Stimulated activated CD8-positive, alpha-beta memory T cell treated with anti-CD3 and anti-CD28 coated beads, Interleukin-2, amount 100 ng/mL, for 48 hours (primary cell): ENCODE measurements at places on chromosomes 13 and 19.

GRCh38 chr19:39021063-39021462, 11.3 kb downstream of the FBXO27 start:
- no peak for DNase-seq

DNA sequence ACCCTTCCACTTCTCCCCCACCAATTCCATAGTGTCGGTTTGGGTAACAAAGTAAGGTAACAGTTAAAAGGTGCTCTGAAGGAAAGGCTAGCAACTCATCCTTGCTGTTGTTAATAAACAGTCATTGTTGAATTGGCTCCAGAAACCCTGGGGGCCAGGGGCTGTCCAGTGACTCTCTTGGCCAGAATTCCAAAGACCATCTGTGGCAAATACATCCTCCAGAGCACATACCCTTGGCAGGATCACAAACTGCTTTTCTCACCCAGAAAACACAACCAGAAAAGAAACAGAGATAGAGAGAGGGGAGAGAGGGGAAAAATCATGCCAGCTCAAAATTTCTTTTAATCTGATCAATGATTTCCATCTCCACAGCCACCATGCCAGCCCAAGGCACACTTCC, 22.1 kb downstream of the CACNA1A start:
- no peak for DNase-seq

DNA sequence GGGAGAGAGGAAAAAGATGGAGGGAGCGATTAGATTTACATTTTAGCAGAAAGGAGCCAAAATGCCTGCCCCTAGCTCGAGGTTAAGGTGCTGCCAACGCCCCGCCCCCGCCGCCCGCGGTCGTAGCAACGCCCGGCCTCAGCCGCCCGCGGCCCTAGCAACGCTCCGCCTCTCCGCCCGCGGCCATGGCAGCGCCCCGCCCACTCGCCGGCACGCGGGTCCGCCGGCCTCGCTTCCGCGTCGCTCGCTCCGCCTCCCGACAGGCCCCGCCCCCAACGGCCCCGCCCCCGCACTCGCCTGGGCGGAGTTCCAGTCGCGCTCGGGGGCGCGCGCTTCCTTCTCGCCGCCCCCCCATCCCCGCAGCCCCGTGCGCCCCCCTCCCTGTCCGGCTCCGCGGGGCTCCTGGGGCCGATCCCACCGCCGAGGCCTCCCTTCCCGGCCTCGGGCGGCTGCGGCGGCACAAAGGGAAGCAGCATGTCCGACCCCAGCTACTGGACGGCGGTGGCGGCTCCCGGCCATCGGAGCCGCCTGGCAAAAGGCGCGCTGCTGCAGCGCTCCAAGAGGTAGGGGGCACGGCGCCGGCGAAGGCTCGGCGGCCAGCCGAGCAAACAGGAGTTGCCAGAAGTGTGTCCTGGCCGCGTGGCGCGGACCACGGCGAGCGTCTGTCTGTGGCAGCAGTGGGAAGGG, 20.3 kb downstream of the MAST3 start:
- DNase-seq, result peak; percentile 94

DNA sequence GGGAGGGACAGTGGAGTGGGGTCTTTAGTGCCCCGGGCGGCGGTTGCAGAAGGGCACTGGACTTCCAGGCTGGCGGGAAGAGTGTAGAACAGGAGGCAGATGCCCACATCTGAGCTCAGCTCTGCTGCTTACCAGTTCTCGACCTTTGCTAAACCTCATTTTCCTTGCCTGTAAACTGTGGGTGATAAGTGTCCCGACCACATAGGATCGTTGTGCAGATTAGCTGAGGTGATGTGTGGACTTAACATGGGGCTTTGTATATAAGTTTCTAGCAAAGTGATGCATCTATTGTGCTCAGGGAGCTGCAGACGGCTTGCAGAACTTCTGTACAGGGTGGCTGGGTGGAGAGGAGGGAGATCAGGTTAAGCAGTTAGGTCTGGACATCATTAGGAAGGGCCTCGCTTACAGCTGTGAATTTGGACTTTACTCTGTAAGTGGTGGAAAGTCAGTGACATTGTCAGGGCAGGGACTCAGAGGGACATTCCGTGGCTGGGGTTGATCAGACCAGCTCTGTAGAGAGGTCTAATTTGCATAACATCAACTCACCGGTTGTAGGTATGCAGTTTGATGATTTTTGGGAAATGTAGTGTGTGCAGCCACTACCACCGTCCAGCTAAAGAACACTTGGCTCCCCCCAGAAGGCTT, 70.0 kb downstream of the SPATA13 start:
- DNase-seq, result no peak

DNA sequence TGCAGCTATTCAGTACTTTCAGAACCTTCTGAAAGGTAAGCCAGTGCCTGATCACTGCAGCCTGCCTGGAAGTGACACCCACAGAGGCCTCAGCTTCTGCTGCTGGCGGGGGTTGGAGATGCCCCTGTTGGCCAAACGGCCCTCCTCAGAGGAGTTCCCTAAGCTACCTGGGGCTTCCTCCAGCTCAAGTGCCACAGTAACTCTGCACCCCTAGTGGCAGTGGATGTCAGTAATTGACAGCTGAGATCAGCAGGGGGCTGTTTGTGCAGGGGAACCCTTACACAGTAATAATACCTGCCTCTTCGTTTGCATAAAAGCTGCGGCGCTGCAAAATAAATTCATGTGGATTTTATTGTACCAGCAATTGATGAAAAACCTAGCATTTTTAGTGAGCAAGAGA, 28.9 kb downstream of the TDRD12 start:
- DNase-seq, result no peak

DNA sequence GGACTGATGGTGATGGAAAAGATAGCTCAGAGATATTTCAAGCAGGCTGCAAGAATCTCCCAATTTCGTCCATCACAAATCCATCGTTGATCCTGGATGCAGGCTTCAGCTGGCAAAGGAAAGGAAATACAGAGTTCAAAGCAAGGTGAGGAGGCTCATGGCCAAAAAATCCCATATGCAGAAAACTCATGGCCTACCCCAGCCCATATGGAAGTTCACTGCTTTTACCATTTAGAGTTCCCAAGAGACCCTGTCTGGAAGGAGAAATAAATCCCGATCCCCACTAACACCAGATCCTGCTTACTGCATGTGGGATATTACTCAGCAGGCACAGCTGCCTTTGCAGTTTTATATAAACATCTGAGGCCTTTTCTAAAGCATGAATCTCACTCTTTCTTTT, 412.9 kb upstream of the SPRY2 start:
- no peak for DNase-seq

- no peak for DNase-seq
Measured at GRCh38 chr13:40667622-40667978, 1.2 kb upstream of the FOXO1 start.

GRCh38 chr13:23699271-23699670, 129.1 kb downstream of the TNFRSF19 start:
- no peak for DNase-seq

DNA sequence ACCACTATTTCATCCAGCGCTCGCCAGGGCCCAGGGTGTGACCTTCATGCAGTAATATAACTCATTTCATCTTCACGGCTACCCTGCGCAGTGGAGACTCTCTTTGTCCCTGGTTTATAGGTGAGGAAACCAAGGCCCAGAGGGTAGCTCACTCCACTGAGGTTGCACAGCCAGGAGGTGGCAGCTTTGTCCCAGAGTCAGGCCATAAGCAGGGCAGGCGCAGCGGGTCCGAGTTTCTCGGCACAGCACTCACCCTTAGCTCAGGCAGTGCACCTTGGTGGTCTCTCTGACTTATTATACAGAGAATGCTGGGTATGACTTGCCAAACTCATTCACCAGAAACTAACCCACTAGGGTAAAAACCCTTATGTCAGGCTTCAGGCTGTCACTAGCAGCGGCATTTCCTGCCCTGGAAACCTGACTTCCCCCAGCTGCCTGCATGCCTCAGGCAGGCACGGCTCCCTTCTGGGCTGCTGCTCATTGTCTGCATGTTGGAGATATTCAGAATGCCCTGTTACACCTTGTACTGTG, 24.5 kb downstream of the PPP5C start:
- no peak for DNase-seq

DNA sequence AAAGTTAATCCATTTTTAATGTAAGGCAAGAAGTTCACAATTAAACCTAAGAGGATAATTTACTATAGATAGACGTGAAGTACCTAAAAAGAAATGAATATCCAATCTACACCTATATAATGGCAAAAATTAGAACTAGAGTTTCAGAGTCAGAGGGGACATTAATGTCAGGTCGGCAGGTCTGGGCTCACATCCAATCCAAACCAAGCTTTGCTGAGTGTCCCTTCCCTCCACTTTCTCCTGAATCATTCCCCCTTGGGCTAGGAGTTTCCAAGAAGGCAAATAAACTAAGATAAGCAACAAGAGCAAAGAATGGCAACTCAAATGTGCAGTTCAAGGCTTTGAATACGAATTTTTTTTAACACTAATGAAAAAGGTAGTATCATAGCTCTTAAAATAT, 2.9 kb downstream of the FLT3 start:
- DNase-seq, result no peak

DNA sequence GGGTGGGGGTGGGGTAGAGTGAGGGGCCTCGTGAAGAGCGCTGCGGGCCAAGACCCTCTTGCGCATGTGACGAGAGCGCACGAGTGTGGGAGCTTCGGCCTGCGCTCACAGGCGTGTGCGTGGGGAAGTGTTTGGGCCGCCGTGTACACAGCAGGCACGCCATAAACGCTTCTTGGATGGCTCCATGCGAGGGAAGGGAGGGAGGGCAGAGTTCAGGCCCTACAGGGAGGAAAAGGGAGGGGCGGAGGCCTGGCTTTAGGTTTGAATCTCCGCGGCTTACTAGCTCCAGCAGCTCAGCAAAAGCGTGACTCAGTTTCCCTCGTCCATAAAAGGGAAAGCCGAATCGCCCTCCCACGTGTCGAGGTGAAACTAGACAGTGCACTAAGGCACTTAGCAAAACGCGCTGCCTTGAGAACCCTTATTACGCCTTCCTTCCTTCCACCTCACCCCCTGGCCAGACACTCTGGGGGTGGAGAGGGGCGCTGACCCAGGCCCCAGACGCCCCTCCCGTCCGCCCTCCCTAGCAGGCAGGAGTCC, 12.5 kb downstream of the GADD45B start:
- DNase-seq, result no peak

GRCh38 chr13:37640499-37640898, 41.9 kb upstream of the POSTN start:
- no peak for DNase-seq

- DNase-seq, result no peak
Measured at GRCh38 chr19:5762608-5763217, 21.8 kb downstream of the PRR22 start.

DNA sequence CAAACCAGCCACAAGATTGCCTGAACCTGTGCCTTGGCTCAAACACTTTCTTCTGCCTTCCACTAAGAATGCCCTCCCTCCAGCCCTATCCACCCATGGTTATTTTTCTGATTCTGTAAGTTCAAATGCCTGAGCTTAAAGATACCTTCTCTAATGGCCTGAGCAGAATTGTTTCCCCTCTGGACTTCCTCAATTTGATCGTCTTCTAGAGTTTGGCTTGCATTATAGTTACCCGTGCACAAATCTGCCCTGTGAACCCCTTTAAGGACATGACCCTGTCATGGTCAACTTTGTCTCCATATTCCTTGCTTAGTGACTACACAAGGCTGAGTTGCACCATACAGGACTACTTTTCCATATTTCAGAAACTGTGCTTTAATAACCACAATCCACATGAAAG, 481.0 kb downstream of the FOXO1 start:
- no peak for DNase-seq

- DNase-seq, result no peak
Measured at GRCh38 chr19:18672044-18672451, 11.4 kb upstream of the CRTC1 start.

DNA sequence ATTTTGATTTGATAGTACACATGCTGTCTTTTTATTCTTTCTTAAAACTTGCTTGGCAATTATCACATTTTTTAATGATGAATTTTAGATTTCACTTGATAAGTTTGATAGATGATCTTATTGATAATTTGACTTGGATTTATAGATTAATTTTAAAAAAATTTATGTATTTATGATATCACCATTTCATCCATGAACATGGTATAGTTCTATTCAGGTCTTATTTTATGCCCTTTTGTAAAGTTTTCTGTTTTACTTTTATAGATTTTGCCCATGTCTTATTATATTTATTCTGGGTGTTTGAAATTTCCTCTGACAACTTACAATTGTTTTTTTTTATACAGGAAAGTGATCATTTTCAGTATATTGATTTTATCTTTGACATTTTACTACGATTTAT, 39.5 kb downstream of the ZNF536 start:
- no peak for DNase-seq

DNA sequence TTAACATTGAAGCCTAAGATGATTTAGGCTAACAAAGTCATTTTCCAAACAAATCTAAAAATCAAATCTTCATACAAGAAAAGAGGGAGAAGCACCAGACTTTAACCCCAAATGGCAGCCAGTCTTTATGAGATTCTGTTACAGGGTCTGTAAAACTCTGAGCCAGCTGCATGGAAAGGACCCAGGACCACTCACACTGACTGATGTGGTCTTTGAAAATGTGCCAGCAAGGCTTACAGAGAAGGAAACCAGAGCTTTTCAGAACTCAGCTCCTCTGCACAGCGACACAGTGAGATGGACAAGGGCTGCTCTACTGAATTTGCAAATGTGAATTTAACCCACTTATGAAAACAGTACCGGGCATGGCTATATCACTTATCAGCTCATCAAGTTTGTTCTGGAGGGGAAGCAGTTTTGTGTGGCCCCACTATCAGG, 98.8 kb upstream of the SERP2 start:
- no peak for DNase-seq

DNA sequence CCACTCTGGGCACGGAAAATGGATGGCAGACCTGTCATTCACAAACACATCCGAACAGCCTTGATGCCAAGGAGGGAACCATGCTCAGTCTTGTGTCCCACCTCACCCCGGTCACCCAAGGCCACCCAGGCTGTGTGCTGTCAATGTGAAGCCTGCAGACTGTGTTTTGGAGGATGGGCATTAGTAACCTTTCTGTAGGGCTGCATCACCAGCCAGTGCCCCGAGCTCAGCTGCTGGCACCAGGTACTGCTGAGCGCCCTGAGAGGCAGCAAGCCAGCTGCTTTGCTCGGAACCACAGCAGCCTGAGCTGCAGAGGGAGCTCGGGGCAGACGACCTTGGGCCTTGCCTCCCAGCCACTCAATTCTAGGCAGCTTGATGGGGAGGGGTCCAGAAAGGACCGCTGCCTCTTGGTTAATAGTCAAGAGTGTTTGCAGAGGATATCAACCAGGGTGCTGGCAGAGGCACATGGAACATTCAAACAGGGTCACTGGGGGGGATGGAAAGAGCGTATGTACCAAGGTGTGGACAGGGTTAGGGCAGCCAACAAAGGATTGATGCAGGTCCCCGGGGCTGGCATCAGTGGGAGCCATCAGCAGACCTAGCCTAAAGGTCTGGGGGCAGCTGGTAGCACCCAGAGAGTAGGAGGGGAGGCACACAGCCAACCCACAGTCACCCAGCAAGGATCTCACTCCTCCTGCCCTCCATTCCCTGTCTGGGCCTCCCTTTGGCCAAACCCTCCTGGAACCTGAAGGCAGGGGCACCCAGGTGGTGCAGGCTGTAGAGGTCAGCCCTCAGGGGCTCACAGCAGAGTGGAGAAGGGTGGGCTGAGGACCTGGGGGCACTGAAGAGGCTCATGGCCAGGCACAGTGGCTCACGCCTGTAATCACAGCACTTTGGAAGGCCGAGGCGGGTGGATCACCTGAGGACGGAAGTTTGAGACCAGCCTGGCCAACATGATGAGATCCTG, 8.1 kb downstream of the VSTM2B start:
- DNase-seq, result no peak
